ENCODE measurements at places on chromosomes 3 and 15.

- peak; percentile 64 for DNase-seq
Observed at GRCh38 chr3:44892689-44893088, 18.3 kb downstream of the TGM4 start.

DNA sequence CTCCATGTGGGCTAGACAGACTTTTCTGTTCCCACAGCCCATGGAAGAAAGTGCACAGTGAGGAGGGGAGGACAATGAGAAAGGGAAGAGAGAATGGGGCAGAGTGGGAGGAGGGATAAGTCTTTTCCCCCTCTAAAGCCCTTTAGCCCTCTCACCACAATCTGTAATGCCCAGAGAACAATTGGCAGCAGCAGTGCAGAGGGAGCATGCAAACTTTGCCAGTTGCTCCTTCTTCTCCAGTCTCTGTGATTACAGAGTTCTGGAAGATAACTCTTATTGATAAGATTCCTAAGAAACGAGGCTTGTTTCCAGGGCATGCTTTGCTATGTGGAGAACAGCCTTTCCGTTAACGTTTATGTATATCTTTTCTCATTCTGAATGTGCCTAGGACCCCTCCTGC lies 50.0 kb upstream of the FMN1 start:
- no peak for DNase-seq

DNA sequence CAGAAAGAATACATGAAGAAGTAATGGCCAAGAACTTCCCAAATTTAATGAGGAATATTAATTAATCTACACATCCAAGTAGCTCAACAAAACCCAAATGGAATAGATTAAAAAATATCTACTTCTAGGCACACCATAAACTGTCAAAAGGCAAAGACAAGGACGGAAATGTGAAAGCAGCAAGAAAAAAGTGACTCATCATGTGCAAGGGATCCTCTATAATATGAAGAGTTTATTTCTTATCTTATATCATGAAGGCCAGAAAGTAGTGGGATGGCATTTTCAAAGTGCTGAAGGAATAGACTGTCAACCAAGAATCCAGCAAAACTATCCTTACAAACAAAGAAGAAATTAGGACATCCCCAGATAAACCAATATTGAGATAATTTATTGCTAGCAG lies 73.9 kb upstream of the PRICKLE2 start:
- DNase-seq, result peak; percentile 47

DNA sequence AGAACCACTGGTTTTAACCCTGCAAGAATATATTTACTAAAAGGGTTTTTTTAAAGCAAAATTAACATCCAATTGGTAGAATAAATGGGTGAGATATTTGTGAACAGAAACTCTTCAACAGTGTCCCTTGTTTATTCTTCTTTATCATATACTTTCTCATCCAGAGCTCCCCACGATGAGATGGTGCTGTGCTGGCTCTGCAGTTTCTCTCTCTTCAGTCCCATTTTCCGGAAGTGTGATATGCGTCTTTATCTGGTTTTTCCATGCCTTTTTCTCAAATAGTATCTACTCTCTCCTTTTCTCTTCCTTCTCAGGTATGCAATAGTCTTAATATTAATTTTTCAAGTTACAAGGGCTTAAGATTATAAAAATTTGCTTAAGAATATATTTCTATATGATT lies 1.5 kb downstream of the EAF2 start:
- DNase-seq, result no peak

DNA sequence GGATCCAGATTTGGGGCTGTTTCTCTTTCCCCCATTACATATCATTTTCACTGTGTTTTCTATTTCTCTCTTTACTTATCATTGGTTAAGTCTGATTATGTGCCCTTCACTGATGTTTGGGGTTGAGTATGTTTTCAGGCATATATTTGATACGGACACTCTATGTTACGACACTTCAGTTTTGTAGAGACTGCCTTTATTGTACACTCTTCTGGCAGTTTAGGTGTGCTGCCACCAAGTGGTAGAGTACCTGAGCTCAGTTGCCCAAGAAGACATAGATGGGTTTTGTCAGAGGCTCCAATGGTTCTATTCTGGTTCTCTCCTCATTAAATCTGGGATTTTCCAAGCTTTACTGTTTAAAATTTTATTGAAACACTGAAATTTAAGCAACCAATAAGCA lies 255.0 kb upstream of the ROPN1 start:
- DNase-seq, result peak; percentile 18

- DNase-seq, result no peak
Observed at GRCh38 chr3:103365467-103365866, 930.7 kb downstream of the ZPLD1 start.

GRCh38 chr3:10558736-10559135 lies 53.4 kb upstream of the ATP2B2 start:
- no peak for DNase-seq

DNA sequence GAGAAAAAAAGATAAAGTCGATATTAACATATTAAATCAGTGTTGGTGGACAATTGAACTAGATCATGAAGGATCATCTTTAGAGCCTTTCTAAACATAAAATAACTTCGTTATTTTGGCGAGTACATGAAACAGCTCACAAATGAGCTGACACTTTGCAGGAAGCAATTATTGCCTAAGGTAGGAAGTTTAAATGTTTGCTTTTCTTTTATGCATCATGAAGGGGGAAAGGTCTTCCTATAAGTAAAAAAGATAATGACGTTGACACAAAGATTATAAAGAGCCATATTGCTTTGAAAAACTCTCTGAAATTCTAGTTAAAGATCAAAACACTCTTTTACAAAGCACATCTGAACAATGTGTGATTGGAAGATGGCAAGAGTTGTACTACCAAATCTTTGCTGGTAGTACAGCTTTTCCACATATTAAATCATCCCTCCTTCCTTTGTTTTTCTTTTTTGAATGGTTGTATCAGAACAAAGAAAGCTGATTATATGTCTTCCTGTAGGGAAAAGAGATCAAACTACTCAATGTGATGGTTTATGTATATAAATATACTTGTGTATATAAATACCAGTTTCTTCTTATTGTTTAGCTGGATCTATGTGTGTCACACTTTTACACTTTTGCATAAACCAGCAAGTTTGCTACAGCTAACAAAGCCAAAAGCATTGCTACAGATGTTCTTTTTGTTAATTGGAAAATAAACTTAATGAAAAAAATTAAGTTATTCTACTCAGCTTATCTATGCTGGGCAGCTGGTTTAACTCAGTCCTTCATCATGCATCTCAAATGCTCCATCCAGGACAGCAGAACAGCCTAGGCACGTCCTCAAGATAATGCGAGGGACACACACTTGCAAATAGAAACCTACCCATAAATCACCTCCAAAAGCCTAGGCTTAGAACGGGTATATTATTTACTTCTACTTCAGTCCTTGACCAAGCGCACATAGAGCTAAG lies 850.8 kb upstream of the ROBO1 start:
- DNase-seq, result no peak
